T-helper 9 cell (primary cell): ENCODE measurements at places on chromosomes 11 and 22.

GRCh38 chr22:44926124-44926475 is 83.7 kb downstream of the PHF21B start:
- no peak for DNase-seq

GRCh38 chr22:21590809-21591641 is 23.5 kb downstream of the UBE2L3 start:
- DNase-seq: no peak

GRCh38 chr11:102760344-102761035 is 19.9 kb downstream of the MMP10 start:
- DNase-seq: no peak

DNA sequence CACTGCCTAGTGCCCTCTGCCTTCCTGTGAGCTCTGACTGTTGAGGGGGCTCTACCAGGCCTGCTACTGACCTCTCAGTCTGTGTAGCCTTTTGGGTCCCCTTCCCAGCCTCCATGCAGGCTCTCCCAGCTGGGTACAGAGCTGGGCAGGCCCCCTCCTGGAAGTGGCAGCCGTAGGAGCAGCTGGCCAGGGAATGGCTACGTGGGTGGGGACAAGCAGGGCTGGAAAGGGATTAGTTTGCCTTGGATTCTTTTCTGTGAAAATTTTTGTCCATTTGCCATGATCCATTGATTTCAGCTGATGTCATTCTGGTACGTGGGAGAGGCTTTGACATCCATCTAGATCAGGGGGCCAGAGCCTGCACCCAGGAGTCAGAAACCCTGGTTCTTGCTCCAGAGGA is 23.9 kb upstream of the NECTIN1 start:
- DNase-seq: no peak

DNA sequence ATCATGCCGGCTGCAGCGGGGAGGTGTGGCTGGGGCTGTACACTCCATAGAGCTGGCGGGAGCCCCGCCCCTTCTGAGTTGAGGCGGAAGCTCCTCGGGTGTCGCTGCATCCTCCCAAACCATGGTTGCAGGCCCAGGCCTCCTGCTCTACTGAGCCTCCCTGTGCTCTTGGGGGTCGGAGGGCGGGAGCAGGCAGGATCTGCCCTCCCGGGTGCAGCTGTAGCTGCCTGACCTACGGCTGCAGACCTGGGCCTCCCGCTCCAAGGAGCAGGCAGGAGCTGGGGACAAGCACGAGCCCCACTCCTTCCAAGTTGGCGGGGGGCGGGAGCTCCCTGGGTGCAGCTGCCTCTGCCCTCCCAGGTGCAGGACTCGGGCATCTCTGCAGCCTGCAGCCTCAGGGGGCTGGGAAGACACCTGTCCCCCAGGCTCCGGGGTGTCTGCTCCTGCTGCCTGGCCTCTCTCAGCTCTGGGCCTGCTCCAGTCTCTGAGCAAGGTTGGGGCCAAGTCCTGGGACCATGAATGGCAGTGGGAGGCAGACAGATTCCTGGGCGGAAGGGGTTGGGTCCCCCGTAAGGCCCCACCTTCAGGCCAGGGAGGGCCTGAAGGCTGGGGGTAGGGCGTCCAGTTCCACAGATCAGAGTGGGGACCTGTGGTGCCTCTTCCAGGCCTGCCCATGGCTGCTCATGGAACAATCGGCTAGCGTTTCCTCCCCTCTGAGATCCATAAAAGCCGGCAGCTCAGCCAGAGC is 46.4 kb upstream of the SC5D start:
- no peak for DNase-seq

DNA sequence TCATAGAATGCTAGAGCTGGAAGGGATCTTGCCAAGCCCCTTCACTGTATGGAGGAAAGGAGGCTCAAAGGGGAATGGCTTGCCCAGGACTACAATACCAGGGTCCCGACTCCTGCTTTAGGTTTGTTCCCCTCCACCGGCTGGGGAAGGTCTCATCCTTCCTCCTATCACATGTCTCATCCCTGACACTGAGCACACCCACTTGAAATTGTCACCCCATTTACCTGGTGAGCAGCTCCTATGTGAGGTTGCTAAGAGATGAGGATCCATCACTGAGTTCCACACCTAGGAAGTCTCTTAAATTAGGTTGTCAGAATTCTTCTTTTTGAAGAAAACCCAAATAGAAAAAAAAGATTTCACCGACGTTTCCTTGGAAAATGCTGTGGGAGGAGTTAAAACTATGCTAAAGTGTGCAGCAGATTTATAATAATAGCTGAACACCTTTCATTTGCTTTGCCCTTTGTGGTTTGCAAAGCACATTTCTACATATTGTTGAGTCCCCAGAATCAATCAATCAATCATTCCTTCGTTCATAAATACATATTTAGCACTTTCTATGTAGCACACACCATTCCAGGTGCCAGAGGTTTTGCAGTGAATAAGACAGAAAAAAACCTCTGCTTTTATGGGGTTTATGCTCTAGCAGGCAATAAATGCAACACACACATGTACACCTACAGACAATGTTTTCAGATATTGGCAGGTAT is 91.7 kb downstream of the TENM4 start:
- no peak for DNase-seq
